Kidney glomerular epithelial cell (primary cell): ENCODE measurements at places on chromosomes 1 and 21.

- peak; percentile 68 for DNase-seq
Measured at GRCh38 chr1:98323388-98323787, 338.1 kb upstream of the SNX7 start.

DNA sequence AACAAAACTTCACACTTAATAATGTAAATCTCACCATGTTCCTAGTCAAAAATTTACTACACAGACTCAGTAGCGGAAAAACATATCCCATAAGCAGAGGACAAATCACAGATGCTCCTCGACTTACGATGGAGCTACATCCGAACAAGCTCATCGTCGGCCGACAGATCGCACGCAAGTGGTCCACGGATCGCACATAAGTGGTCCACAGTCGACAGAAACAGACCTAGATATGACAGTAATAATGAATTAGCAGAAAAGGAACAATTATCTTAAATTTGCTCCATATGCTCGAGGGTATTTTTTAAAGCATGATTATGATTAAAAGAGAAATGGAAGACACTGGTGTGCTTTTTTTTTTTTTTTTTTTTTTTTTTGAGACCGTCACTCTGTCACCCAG lies 36.3 kb downstream of the WDR4 start:
- no peak for DNase-seq

- DNase-seq, result no peak
Measured at GRCh38 chr1:167110586-167110985, 16.7 kb downstream of the STYXL2 start.

DNA sequence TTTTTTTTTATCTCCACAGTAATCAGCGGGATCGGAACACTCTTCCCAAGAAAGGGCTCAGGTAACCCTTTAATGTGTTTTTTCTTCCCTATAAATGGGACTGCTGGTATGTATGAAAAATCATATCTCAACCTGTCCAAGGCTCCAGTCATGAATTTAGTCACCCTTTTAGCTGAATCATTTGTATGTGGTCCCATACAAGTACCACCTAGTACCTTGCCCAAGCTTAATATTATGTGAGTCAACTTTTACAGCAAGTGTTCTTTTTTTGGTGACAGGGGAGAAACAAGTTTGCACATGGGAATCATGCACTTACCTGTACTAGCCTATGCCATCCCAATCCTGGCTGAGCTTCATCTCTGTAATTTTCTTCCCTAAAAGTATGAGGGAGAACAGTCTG lies 43.7 kb upstream of the IPO9 start:
- no peak for DNase-seq

GRCh38 chr1:203380420-203381150 lies 29.7 kb upstream of the FMOD start:
- no peak for DNase-seq

DNA sequence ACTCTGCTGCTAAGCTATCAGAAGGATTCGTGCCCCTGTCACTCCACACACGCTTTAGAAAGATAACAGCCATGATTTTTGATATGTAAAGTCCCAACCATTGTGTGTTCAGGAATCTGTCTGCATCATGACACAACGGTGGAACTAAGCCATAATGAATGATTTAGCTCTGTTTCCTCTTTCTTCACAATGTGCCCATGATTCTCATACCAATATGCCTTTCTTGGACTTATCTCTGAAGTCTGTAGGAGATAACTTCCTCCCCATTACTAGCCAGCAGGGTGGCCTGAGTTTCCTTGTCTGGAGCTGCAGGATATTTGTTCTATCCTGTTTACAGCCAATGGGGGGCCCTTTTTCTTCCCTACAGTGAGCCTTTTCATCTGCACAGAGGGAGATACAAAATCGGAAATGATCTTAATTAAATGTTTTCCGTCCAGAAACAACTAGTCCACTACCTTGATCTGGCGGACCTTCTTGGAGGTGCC lies 511.7 kb downstream of the USP25 start:
- DNase-seq, result no peak

- peak; percentile 46 for DNase-seq
Measured at GRCh38 chr1:114302821-114303220, 149.2 kb upstream of the SYT6 start.

- DNase-seq, result no peak
Measured at GRCh38 chr21:42553435-42553834, 39.8 kb downstream of the SLC37A1 start.

GRCh38 chr1:243642936-243643335 lies 207.1 kb downstream of the AKT3 start:
- peak; percentile 11 for DNase-seq

GRCh38 chr1:41174170-41174569 lies 67.9 kb downstream of the SCMH1 start:
- peak; percentile 24 for DNase-seq

- DNase-seq, result no peak
Measured at GRCh38 chr1:26724118-26724517, 28.3 kb downstream of the ARID1A start.

- DNase-seq, result no peak
Measured at GRCh38 chr1:183869664-183870063, 64.7 kb downstream of the RGL1 start.

- DNase-seq, result no peak
Measured at GRCh38 chr21:44728716-44729115, 17.3 kb upstream of the TSPEAR start.

- peak; percentile 60 for DNase-seq
Measured at GRCh38 chr1:205313563-205314308, 7.8 kb downstream of the NUAK2 start.

GRCh38 chr1:156491151-156491949 lies 9.2 kb downstream of the MEF2D start:
- DNase-seq, result no peak

- no peak for DNase-seq
Measured at GRCh38 chr1:88645886-88646285, 38.2 kb upstream of the PKN2 start.

- no peak for DNase-seq
Measured at GRCh38 chr1:204075139-204075521, 2.2 kb downstream of the SOX13 start.

DNA sequence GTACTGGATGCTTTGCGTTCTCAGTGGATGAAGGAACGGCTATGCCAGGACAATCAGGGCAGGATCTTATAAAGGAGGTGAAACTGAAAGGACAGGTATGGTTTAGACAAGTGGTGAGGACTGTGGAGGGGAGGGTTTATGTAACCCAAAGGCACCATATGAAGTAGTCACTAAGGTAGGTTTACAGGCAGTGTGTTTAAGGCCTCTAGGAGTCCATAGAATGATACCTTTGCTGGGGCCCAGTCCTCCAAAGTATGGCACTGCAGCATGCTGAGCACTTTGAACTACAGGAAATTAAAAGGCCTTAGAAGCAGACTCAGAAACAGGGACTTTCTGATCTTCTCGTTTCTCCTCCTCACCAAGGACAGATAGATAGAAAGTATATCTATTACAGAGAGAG lies 304.7 kb upstream of the USP25 start:
- DNase-seq, result no peak

DNA sequence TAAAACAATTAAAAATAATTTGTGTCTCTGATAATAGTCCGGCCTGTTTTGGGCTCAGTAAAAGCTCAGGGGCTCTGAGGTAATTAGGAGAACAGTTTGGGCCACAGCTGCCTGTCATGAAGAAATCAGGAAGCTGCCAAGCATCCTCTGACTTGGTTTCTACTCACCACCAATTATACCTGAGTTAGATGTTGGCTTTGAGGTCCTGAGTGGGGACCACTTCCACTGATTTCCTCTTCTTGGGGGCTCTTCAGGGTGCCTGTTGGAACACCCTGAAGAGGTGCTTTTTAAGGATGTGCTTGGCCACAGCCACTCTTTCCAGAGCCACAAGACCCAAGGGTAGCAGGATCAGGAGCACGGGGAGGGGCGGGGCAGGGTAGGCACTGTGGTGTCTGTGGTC lies 10.9 kb downstream of the SLC6A17 start:
- no peak for DNase-seq

DNA sequence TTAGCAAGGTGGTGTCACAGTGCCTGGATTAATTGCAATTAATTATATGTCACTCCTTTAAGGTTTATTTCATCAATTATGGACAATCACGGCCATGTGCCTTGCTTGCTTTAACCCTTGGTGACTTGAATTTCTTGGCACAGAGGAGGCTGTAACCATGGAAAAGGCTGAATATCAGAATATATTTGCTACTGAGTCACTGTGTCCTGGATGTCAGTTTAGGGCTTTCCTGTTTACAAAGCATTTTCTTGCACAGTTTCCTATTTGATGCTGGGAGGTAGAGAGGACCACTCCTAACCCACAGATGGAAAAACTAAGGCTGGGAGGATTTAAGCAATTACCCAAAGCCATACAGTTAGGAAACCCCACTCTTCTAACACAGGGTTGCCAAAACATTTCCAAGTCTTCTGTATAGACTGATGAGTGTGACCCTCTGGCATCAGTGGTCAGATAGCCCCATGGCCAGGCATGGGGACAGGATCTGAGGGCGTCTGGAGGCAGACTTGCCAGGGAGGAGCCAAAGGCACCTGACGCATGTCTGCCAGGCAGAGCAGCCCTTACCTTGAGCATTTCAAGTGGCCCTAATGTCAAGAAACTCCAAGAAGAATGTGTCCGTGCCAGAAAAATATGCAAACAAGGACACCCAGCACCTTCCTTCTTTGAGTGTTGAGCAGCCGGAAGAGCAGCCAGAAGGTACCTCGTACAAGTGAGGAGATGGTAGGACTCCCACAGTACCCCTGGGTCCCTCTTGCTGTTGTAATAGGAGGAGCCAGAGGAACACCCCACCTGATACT lies 34.4 kb downstream of the KCNN3 start:
- DNase-seq, result no peak

GRCh38 chr1:227234998-227235405 lies 83.3 kb downstream of the CDC42BPA start:
- peak; percentile 14 for DNase-seq

GRCh38 chr1:208115924-208116640 lies 128.1 kb downstream of the PLXNA2 start:
- DNase-seq, result no peak

GRCh38 chr1:236168716-236169429 lies 26.5 kb downstream of the GPR137B start:
- no peak for DNase-seq

GRCh38 chr21:46128106-46128932 lies 27.1 kb downstream of the FTCD start:
- DNase-seq, result no peak

GRCh38 chr1:94022471-94023189 lies 98.3 kb downstream of the ABCA4 start:
- DNase-seq, result peak; percentile 73

DNA sequence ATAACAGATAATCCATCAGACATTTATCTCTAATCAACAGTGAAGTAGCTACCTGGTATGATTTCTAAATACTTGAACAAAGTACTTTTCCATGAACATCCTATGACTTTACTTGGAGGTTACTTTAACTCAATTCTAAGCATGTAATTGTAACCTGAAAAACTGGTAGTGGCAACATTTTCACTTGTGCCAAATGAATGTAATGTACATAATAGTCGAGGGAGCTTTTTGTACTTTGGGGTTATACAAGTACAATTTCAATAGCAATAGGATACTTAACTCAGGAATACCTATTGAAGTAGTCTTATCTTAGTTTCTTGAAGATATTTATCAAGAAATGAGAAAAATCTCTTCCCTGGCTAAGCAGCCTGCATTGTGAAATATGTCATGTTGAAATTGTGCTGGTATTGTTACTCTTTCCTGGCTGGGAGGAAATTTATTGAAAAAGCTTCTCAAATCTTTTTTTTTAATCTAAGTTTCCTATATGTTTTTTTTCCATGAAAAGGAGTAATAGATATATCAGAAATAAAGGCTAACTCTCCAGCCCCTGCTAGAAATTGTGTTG lies 33.7 kb upstream of the CACYBP start:
- DNase-seq, result no peak

- peak; percentile 16 for DNase-seq
Measured at GRCh38 chr1:216310776-216311175, 112.5 kb downstream of the USH2A start.

DNA sequence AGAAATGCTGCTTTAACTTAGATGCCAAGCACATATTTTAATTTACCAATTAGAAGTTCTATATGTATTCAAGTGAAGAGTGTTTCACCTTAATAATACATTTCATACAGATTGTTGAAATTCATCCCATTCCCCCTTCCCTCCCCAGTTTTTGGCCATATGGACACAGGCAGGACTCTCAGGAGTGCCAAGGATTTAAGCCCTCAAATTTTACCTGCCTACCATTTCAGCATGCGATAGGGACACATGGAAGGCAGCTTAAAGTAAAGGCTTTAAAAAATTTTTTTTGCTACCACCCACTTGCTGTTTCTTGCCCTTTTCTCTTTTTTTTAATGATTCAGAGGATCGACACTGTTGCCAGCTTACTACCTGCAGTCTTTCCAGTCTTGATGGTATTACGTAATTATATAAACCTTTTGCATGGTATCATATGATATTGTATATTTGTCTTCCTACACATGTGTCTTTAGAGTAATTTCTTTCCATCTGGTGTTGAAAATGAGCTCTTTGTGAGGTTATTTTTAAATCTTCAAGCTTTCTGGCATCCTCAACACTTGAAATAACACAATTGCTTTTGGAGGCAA lies 7.0 kb downstream of the EPB41 start:
- no peak for DNase-seq

DNA sequence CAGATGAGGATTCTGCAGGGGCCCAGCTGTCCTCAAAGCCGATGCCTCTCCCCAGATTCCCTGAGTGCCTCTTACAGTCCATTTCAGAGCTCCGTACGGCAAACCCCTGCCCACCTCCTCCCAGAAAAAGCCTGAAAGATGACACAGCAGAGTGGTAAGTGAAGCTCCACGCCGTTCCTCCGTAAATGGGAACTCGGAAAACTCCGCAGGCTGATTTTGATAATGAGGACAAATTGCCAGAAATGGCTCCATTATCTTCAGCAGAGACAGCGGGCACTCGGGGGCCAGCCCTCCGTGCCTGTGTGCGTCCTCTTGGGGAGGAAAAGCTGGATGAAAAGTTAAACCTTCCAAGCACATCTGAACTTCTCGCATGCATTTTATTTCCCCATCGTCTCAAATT lies 81.1 kb downstream of the NPHP4 start:
- DNase-seq, result no peak

GRCh38 chr1:37148663-37149062 lies 114.3 kb upstream of the GRIK3 start:
- no peak for DNase-seq

DNA sequence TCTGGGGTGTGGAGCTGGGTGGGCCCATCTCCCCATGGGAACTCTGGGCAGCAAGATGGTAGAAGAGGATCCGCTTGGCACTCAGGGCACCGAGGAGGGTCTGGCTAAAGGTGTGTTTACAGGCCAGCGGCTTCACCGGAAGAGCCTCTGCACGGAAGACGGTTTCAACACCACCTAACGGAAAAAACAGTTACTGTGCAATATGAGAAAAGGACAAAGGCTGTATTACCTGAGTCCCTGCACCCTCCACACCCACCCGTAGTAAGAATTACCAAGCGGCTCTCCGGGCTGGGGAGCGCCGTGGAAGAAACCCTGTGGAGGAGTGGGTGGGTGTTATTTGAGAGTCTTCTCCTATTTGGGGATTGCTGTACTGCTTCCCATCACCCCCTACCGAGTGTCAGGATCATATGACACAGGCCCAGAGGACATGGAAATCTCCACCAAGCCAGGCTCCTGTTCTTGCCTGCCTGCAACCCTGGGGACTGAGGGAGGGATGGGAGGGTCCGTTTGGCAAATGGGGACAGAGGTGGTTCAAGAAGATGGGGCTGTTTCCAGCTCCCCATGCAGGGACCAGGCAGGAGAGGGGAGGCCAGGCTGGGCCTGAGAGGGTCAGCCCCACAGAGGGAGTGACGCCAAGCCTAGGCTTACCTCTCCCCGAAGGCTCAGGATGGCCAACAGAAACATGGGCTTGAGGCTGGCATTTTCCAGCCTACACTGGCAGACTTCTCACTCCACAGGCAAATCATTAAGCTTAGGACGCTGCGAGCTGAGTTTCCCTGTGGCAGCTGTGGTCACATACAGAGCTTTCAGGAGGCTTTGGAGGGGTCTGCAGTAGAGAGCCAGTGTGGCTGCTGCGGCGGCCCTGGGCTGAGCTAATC lies 203.5 kb upstream of the TMEM51 start:
- no peak for DNase-seq
